Activated CD4-positive, alpha-beta T cell treated with anti-CD3 and anti-CD28 coated beads, Interleukin-2, Interleukin-6, amounts not matched to agents 100 ng/mL and 50 ng/mL, durations not matched to agents 16 hours and 8 hours (primary cell): ENCODE measurements at places on chromosomes 7 and 10.
A peak's percentile ranks its signal among the peaks of the same experiment; 100 is the strongest.

- no peak for DNase-seq
These were observed 64.5 kb downstream of the VWA2 start for GRCh38 chr10:114303556-114303955.

GRCh38 chr10:95116869-95117269, 47.6 kb upstream of the CYP2C8 start:
- no peak for DNase-seq

DNA sequence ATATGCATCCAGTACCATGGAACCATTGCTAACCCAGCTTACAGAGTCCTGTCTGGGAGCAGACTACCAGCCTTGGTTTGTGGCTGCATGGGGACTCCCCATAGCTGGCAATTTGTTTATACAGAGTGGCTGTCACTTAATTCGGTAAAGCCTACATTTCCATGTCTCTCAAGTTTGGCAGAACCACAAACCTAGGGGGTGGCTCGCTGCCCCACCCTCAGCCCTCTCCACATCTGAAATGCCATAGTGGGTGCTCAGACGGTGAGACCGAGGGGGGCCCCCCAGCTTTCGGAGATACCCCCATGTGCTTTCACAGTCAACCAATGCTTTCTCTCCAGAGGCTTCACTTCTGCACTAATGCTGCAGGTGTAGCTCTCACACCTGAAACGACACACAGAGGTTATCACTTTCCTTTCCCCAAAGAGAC, 75.5 kb upstream of the KAT6B start:
- DNase-seq = no peak

- no peak for DNase-seq
These were observed 30.7 kb downstream of the DUSP5 start for GRCh38 chr10:110528224-110528996.

- peak; percentile 13 for DNase-seq
These were observed 376.0 kb downstream of the SORCS3 start for GRCh38 chr10:105017116-105017515.
